ENCODE measurements at places on chromosomes 1 and 21.

GRCh38 chr1:196043268-196043667 lies 565.0 kb downstream of the KCNT2 start:
- no peak for DNase-seq

DNA sequence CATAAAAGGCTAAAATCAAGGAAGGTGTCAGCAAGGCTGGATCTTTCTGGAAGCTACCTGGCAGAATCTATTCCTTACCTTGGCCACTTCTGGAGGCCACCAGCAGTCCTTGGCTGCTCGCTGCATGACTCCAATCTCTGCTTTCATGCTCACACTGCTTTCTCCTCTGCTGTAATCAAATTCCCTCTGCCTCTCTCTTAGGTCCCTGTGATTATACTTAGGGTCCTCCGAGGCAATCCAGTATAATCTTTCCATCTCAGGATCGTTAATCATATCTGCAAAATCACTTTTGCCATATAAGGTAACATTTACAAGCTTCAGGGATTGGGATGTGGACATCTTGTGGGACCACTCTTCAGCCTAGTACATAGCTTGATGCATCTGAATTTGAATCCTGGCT lies 110.7 kb upstream of the IVNS1ABP start:
- peak; percentile 30 for DNase-seq

GRCh38 chr1:59978026-59978425 lies 51.5 kb upstream of the CYP2J2 start:
- DNase-seq, result no peak

DNA sequence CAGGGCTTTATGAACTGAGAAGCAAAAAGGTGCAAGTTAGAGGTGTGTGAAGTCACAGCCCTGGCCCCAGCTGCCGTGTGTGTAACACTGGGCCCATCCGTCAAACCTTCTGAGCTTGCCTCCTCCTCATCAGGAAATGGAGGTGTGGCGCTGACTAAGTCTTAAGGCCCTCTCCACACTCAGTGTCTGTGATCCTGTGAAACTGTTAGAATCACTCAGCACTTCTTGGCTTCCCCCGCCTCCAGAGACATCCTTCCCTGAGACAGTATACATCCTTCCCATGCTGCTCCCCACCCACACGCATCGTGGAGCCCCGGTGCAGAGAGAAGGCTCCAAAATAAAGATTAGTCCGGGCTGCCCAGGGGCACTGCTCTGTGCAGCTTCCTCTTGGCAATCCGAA lies 33.3 kb downstream of the LRP8 start:
- DNase-seq, result no peak

DNA sequence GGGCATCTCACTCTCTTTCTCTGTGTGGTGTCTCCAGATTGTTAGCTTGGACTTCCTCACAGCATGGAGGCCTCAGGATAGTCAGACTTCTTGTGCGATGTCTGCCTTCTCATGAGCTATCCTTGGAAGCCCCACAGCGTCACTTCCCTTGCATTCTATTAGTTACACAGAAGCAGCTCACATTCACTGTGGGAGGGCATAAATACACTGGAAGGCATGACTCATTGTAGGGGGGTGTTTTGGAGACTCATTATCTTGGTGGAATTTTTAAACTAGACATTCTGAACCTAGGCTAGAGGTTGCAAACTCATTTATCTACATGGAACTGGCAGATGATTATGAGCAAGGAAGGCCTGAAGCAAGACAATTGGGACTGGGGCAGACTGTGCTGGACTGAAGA lies 21.4 kb upstream of the FASLG start:
- no peak for DNase-seq

DNA sequence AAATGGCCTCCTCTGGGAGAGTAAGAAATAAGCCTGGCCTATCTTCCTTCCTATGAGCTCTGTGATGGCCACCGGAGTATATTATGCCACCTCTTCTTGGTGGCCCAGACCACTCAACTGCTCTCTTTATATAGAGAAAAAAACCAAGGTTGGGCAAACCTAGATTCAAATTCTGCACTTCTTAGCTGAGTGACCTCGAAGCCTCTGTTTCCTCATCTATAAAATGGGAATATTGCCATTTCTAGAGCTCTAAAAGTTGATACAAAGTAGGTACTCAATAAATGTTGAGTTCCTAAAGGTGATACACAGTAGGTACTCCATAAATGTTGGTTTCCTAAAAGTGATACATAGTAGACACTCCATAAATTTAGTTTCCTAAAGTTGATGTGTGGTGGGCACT lies 120.7 kb downstream of the HLCS start:
- no peak for DNase-seq

- no peak for DNase-seq
Observed at GRCh38 chr1:96967311-96967710, 245.7 kb downstream of the PTBP2 start.

- DNase-seq, result no peak
Observed at GRCh38 chr1:34642679-34643078, 112.2 kb upstream of the GJB5 start.

DNA sequence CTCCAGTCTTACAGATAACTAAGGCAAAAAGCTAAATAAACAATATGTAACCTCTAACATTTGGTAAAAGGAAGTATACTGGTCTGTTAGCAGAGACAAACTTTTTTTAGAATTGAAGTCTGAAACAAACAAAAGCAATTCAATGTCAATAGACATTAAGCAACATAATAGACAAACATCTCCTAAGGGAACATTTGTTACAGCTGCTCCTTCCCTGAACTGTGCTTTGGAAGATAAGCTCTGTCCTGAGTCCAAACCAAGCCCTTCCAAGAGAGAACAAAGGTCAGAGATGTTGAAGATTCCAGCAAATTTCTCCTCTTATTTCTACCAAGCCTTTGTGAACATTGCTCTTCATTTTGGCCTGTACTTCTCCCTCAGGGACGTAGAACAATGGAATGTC lies 25.3 kb downstream of the FMO2 start:
- DNase-seq, result peak; percentile 46

DNA sequence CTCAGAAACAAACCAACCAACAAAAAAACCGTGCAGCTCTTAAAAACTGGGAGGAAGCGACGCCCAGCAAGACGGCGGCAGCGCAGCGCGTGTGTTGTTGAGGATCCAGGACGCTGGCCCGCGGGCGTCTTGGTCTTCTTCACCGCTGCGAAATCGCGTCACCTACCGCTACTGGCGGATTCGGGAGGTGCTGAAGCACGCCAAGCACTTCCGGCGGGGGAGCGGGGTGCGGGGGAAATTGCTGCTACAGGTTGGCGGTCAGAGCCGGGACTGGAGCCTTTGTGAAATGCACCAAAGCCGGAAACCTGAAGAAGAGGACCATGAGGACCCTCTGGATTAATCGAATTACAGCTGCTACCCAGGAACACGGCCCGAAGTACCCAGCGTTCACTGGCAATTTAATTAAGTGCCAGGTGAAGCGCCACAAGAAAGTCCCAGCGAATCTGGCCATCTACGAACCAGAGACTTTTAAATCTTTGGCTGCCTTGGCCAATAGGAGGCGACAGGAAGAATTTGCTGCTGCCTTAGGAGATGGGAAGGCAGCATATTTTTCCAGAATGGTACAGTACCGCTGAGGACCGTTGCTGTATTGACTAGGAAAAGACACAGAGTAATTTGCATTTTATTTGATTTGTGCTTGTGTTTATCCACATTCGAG lies 11.9 kb upstream of the RIPPLY3 start:
- DNase-seq, result no peak

GRCh38 chr1:200240656-200241055 lies 169.2 kb downstream of the ZNF281 start:
- DNase-seq, result no peak

- DNase-seq, result no peak
Observed at GRCh38 chr1:236282425-236282716, 613 bp upstream of the ERO1B start.

DNA sequence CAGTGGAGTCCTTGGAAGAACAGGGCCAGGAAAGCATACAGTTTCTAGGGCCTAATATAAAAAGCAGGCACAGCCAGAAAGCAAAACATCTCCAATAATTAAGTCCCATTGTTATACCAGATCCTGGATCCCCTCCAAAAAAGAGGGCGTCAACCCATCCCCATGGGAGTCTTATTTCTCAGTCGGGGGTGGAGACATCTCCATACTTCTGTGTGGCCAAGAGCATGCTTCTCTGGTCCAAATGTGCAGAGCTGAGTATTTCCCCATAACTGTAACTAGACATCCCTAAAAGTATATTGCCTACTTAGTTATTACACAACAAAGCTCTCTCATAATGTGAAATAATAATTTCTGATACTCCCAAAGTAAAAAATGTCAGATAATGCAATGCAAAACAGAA lies 104.2 kb upstream of the SOX13 start:
- DNase-seq, result no peak

DNA sequence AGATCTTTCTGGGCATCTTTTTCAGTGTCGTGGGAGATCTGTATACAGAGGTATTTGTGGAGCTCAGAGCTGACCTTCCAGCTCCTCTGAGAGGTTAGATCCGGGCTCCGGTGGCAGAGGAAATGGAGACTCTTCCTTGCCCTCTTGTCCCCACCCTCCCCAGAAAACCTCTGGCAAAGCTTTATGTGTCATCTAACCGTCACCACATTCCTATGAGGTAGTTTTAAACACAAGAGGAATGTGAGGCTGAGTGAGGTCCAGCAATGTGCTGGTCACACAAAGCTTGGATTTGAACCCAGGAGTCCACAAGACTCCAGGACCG lies 1.2 kb downstream of the CD160 start:
- DNase-seq, result no peak

- no peak for DNase-seq
Observed at GRCh38 chr1:75672528-75673393, 51.7 kb upstream of the ACADM start.

GRCh38 chr1:99738858-99739465 lies 27.5 kb downstream of the FRRS1 start:
- DNase-seq, result no peak

GRCh38 chr21:41207401-41208375 lies 39.7 kb downstream of the BACE2 start:
- peak; percentile 71 for DNase-seq

DNA sequence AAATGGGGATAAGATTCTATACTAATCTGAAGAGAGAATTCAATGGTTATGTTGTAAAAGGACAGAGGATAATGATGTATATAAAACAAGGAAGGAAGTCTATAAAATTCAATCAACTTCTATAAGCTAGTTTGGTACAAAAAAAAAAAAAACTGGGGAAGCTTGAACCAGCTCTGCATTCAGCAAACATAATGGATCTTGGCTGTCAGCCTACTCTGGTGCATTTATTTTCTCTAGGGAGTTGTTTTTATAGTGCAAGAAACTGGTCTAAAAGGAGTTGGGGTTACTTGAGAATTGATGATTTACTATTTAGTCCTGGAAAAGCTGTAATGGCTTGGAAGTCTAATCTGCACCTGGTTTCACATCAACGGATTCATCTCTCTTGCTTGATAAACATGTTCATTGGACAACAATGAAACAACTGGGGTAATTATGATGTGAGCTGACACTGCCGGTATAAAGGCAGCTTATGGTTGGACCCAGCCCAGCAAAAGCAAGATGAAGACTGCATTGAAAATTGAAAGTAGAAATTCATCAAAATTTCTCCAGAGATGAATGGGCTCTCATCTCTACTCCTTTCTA lies 199.4 kb upstream of the NRIP1 start:
- DNase-seq, result no peak

- no peak for DNase-seq
Observed at GRCh38 chr1:218409946-218410510, 64.9 kb downstream of the TGFB2 start.

GRCh38 chr1:219188331-219188803 lies 14.7 kb downstream of the LYPLAL1 start:
- no peak for DNase-seq

DNA sequence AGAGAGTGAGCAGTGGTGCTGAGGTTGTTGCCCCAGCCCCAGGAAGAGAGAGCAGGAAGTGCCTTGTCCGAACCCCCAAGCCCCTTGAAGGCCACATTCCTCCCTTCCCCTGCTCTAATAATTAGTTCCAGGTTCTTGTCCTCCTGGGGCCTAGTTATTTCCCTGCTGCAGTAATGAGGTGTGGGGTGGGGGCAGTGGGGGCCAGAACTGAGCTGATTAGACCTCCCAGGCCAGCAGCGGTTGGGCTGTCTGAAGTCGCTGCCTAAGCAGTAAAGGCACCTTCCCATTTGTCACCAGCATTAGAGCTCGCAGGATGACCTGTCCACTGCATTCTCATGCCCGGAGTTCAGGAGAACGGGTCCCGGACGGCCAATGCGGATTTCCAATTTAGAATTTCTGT lies 186.5 kb upstream of the CSF3R start:
- DNase-seq, result no peak

Data from right hindlimb (tissue), 1 donor.